ENCODE measurements at places on chromosomes 2 and 18.

DNA sequence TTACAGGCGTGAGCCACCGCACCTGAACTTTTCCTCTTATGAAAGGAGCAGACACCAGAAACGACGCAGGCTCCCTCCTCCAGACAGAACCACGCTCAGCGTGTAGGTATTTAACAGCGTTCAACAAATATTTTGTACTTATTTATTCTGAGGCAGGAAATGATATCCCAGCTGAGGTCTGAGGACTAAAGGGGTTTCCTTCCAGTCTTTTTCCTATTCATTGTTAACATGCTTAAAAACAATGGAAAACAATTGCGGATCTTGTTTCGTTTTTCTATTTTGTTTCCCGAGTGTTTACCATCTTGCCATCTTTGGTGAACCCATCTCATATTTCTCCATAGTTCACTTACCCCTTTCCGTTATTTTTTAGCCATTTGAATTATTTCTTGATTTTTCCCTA is 43.7 kb upstream of the FOSL2 start:
- DNase-seq = no peak

DNA sequence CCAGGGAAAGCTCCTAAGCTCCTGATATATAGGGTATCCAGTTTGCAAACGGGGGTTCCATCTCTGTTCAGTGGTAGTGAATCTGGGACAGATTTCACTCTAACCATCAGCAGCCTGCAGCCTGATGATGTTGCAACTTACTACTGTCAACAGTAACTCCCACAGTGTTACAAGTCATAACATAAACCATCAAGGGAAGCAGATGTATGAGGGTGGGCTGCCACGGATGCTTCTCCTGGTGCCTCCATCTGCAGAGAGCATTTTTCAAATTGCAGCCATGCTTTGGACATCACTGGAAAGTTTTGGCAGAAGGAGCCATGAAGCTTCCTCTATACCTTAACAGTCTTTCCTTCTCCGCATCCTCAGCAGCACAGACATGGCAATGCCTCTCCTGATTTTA is 234.5 kb downstream of the ANKRD36B start:
- DNase-seq = no peak

GRCh38 chr2:237059155-237059875 is 26.4 kb upstream of the COPS8 start:
- no peak for DNase-seq

DNA sequence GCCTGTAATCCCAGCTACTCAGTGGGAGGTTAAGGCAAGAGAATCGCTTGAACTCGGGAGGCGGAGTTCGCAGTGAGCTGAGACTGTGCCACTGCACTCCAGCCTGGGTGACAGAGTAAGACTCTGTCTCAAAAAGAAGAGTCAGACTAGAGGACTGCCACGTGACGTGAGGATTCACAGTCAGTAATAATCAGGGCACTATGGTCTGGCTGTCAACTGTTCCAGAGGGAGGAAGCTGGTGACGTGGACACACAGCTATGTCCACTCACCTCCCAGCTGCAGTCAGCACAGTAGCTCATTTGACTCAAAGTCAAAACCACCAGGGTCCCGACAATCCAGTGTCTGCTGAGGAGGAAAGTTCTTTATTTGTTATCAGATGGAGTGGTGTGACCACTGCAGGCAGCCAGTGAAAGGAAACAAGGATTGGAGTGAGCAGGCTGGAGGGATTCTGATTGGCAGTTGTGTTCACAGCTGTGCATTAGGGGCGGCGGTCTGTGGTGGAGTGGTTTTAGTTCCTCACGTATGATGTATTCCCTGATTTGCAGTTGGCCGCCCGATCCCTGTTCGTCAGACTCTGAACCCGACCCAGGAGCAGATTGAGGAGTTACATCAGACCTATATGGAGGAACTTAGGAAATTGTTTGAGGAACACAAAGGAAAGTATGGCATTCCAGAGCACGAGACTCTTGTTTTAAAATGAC is 37.9 kb downstream of the MOGAT1 start:
- DNase-seq = no peak

- no peak for DNase-seq
Observed at GRCh38 chr2:65067806-65068553, 11.8 kb downstream of the CEP68 start.

DNA sequence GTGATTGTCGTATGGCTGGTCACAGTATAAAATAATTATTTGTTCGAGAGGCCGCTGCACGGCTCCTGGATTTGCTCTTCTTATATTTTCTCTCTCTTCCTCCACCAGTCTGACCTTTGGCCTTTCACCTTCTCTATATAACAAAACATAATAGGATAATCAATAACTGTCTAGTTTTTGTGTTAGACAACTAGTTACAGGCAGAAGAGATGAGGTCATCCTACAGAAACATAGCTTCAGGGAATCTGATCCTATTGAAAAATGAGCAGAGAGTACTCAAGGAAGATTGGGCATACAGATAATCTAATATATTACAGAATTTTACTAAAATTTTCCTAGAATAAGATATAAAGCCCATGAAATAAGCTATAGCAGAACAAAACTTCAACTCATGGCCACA is 731.3 kb upstream of the SLC39A10 start:
- DNase-seq = no peak

- peak; percentile 95 for DNase-seq
Observed at GRCh38 chr2:223957092-223957851, at the start of gene MRPL44. Gene MRPL44, plus strand, starts transcription at chr2:223957463. Its CDS starts 10 bp downstream, at chr2:223957473.

DNA sequence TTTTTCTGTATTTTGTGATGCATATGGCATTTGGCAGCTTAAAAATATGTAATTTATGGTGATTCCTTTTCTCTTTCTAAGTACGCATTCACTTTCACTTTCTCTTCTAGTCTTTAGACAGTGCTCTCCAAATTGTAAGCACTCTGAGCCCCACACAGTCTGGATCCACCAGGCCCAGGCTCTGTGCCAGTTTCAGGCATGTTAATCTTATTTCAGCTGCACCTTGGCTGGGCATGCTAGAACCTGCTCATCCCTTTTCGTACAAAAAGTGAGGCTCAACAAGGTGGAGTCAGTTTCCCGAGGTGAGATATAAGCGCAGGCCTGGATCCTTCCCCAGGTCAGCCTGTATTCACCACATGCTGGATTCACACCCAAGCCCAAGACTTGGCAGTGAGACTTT is 203.9 kb downstream of the MTX2 start:
- no peak for DNase-seq

DNA sequence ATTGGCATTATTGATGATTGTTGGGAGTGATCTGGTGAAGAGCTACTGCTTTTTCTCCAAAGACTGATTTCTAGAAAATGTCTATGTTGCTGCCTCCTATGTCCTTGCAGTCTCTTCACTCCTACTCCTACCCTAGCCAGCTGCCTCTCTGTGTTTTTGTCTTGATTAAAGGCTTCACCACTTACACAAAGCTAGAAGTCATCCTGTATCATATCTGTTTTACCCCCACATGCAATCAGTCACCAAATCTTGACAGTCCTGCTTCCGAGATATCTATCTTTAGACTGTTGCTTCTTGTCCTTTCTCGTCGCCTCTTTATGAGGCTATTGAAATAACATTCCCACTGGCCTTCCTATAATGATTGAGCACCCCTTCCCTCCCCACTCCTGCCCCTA is 84.5 kb upstream of the ITGA4 start:
- DNase-seq = no peak

DNA sequence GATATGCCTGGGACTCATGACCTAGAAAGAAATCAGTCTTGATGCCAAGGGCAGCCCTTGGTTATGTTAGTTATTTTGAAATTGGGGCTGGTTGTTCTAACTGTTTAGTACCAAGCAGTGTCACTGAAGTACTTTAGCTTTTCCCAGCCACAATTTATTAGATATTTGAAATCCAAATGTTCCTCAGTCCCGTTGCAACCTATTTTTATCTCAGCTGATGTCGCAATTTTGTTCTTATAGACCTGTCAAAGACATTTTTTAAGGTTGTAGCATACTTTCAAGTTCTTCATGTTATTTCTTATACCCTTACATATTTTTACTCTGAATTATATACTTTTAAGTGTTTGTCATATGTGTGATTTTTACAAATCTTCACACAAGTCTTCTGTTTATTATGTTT is 100.1 kb downstream of the LRP1B start:
- no peak for DNase-seq
